NCI-H524 (cell line): ENCODE measurements at places on chromosomes 11 and 22.
A peak's percentile ranks its signal among the peaks of the same experiment; 100 is the strongest.

GRCh38 chr22:22201185-22201929 is 43.2 kb upstream of the VPREB1 start:
- DNase-seq: peak; percentile 81

DNA sequence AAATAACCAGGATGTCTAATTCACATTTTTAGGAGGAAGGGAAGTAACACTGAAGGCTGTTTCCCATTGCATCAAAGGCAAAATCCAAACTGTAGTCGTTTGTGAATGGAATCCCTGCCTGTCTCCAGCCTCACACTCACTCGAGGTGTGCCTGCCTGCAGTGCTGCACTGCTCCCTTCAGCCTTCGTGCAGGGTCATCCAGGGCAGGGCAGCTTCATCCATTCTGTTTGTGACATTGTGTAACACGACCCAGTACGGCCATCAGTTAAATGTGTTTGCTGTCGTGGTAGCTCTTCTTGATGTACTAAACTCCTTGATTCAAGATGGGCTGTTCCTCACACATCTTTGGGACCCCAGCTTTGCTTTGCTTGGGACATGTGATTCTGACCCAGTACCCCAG is 34.3 kb downstream of the LDLRAD3 start:
- no peak for DNase-seq

- no peak for DNase-seq
These were observed 48.8 kb upstream of the SHISAL1 start for GRCh38 chr22:44361391-44362126.

GRCh38 chr11:17743808-17744119 is 9.2 kb downstream of the KCNC1 start:
- no peak for DNase-seq

DNA sequence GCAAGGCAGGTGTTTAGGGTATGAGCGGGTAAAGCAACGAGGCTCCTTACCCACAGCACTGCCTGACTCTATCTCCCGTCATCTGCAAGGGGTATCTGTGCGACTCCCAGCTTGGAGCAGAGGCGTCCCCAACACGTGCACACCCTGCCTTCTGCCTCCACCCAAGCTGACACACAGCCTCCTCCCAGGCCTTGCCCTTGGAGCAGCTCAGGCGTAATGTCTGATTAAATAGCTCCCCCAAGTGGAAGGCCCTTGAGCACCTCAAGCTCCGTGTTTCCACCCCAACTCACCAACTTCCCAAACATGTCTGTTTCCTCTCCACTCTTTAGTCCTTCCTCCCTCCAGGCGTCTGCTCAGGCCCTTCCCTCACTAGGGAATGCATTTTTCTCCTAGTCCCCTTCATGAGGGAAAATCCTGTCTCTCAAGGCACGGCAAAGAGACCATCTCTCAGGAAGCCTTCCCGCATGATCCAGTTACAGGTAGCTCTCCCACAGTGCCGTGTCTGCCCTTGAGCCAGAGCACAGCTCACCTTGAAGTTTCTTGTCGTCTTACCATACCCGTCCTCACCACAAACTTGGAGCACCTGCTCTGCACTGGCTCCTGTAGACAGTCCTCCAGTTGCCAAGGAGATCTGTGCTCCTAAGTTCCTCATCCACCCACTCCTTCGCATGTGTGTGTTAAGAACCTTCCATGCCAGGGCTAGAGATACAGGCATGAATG is 15.8 kb downstream of the CYB5R2 start:
- peak; percentile 60 for DNase-seq

GRCh38 chr11:40328890-40329614 is 1130.4 kb downstream of the LRRC4C start:
- no peak for DNase-seq

DNA sequence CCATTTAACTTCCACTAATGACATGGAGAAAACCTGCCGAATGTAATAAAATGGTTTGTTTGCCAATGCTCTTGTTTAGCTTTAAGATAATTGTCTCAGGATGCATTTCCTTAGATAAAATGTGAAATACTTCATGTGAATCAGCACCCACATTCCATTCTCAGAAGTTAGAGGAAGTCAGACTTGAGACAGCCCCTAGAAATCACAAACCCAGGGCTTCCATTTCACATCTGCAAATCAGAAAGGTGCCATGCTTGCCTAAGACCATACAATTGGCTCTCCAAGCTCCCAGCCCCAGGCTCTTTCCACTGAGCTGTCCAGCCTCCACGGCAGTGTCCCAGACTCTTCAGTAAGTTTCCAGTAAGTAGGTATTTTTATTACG is 35.6 kb upstream of the ADORA2A start:
- DNase-seq: no peak

- no peak for DNase-seq
These were observed 5.2 kb downstream of the TRIM29 start for GRCh38 chr11:120132645-120133185.

- no peak for DNase-seq
These were observed 21.8 kb upstream of the EIF3M start for GRCh38 chr11:32561835-32562234.
